ENCODE measurements at places on chromosomes 3 and 15.

- DNase-seq = no peak
Observed at GRCh38 chr3:1147819-1148218, 55.0 kb downstream of the CNTN6 start.

DNA sequence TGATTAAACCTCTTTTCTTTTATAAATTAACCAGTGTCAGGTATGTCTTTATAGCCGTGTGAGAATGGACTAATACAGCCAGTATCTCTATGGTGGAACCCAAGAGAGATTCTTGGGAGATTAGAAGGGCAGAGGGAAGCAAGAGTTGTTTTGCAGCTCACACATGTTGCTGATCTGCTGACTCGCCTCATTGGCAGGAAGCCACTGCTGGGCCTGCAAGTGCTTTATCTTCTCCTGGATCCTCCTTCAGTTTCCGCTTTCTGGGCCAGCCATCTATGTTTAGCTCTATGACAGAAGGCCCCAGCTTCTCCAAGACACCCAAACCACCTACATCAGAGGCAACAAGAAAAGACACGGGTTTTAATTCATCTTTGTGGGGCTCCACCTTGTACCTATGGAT, 23.4 kb upstream of the GALNT15 start:
- no peak for DNase-seq

- DNase-seq = no peak
Observed at GRCh38 chr3:11611341-11611799, 32.3 kb downstream of the VGLL4 start.

GRCh38 chr15:65910341-65910740, 41.0 kb downstream of the RAB11A start:
- no peak for DNase-seq

DNA sequence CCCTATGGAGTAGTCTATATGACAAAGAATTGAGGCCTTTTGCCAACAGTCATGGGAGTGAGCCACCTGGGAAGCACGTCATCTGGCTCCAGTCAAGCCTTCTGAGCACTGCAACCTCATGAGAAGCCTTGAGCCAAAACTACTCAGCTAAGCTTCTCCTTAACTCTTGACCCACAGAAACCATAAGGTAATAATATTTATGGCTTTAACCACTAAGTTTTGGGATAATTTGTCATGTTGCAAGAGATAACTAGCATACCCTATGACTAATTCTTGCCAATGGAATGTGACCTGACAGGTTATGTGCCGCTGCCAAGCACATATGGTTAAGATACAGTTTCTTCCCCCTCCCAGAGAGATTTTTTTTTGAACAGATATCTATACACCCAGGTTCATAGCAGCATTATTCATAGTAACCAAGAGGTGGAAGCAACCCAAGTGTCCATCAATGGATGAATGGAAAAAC, 11.8 kb upstream of the SLC6A11 start:
- no peak for DNase-seq

All from activated T-cell treated with anti-CD3 and anti-CD28 coated beads for 48 hours (primary cell).